D721Med (cell line): ENCODE measurements at places on chromosomes 2 and 18.

GRCh38 chr2:235752846-235753245, 259.0 kb downstream of the AGAP1 start:
- no peak for DNase-seq

GRCh38 chr2:1024981-1025380, 74.3 kb downstream of the SNTG2 start:
- DNase-seq, result no peak

GRCh38 chr18:58501066-58501896, 127.6 kb downstream of the ALPK2 start:
- DNase-seq, result no peak

DNA sequence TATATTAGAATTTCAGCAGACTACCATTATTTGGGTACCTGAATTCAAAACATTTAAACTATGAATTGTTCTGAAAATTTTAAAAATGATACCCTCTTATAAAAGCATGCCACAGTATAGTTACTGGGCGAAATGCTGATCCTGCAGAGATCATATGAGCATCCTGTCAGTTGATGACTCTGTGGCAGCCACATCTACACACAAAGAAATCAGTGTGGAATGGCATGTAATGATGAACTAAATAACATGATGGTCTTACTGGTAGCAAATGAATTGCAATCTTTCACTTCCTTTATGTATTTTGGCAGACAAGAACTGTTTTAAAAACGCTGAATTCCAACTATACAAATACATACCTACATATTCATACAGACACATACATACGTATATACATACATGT, 38.3 kb downstream of the MRPS9 start:
- no peak for DNase-seq

- DNase-seq, result no peak
Measured at GRCh38 chr2:658426-658825, 18.8 kb downstream of the TMEM18 start.

DNA sequence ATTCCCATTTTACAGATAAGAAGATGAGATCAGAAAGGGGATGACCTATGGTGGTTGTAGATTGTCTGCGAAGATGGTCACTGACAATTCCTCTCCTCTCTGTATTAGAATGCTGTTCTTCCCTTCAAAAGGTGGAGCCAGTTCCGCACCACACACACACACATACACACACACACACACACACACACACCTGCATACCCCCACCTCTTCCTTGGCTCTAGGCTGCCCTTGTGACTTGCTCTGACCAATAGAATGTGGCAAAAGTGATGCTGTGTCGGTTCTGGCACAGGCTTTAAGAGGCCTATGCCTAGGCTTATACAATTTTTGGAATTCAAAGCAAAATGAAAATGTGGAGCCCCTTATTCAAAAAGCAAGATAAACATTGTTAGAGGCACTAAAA, 88.0 kb downstream of the ZFP36L2 start:
- no peak for DNase-seq

GRCh38 chr2:71945603-71945959, 202.1 kb downstream of the CYP26B1 start:
- no peak for DNase-seq
